ENCODE measurements at places on chromosomes 3 and 15. TPM values are rescaled to one million over a fixed set of nuclear protein-coding genes. Genes with fewer than 3 reads are reported as not detected.

The FEZF2 gene
- not detected for polyA plus RNA-seq

The SGO1 gene
- polyA plus RNA-seq, result 16.0 TPM

The RETNLB gene
- not detected for polyA plus RNA-seq

The GP9 gene
- 2.3 TPM for polyA plus RNA-seq

The TTC21A gene
- polyA plus RNA-seq, result 18.2 TPM

The SAMMSON gene
- 0.11 TPM for polyA plus RNA-seq

The SNTN gene
- 1.7 TPM for polyA plus RNA-seq

The ATP11B gene
- polyA plus RNA-seq, result 56.4 TPM

Data from left lung (tissue), 14 donors.